Kidney (tissue), 22 donors: ENCODE measurements at places on chromosomes 11 and 22. TPM values are rescaled to one million over a fixed set of nuclear protein-coding genes. Genes with fewer than 3 reads are reported as not detected.
A peak's percentile ranks its signal among the peaks of the same experiment; 100 is the strongest.

- H3K4me1 ChIP-seq, result no peaks in the 10 kb centered on the region
- H3K4me3 ChIP-seq, result peak overlapping the region; percentile 91
- H3K27ac ChIP-seq, result no peak overlapping the region
Observed at GRCh38 chr11:115501893-115502589, 2.2 kb downstream of the CADM1 start.

DNA sequence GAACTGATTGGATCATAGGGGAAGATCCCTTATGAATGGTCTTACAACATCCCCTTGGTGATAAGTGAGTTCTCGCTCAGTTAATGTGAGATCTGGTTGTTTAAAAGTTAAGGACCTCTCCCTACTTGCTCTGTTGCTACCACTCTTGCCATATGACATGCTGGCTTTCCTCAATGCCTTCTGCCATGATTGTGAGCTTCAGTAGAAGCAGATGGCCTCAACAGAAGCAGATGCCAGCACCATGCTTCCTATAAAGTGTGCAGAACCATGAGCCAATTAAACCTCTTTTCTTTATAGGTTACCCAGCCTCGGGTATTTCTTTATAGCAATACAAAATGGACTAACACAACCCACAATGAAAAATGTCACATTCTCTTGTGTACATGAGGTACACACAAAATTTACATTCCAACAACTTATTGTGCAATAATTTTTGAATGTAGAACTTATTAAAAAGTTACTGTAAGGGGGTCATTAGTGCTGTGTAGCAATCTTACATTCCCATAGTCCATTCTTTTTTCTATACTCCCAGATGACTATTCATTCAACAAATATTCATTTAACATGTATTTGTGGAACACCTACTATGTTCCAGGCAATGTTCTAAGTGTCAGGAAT lies 10.3 kb downstream of the CYP2R1 start:
- H3K4me1 ChIP-seq, result no peaks in the 10 kb centered on the region
- no peaks in the 10 kb centered on the region for H3K27me3 ChIP-seq
- H3K36me3 ChIP-seq, result no peaks in the 10 kb centered on the region
- no peak for DNase-seq

DNA sequence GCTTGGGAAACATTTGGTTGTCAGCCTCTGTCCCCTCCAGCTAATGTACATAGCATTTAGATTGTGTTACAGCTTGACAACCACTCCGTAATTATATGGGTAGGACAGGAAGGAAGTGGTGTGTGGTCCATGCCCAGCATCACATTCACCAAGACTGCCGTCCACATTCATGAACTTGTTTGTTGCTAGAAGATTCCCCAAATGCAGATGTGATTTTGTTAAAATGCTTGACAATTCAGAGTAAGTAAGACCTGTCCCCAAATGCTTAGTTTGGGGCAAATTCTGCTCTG lies 1482.7 kb downstream of the TBC1D22A start:
- peaks cover 2% of the 10 kb centered on the region for H3K27me3 ChIP-seq

The GCAT gene
- total RNA-seq, result 8.9 TPM

The NFAM1 gene
- total RNA-seq, result 7.9 TPM
